ENCODE measurements at places on chromosomes 2 and 18.
A peak's percentile ranks its signal among the peaks of the same experiment; 100 is the strongest.

DNA sequence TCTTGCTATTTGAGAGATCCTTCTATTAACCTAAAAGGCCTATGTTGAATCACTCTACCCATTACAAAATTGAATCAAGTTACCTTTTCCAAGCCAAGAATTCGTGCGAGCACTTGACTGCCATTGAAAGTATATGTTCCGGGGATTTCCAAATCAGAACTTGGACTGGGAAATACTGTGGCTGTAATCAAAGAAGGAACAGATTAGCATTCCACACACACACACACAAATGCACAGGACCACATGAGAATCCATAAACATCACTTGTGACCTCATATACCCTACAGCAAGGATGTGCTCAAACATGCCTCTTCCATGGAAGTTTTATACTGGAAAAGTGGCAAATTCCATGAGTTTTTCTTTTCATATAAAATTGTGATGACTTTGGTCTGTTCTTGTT lies 86.0 kb downstream of the ABCA12 start:
- ATAC-seq: no peak

DNA sequence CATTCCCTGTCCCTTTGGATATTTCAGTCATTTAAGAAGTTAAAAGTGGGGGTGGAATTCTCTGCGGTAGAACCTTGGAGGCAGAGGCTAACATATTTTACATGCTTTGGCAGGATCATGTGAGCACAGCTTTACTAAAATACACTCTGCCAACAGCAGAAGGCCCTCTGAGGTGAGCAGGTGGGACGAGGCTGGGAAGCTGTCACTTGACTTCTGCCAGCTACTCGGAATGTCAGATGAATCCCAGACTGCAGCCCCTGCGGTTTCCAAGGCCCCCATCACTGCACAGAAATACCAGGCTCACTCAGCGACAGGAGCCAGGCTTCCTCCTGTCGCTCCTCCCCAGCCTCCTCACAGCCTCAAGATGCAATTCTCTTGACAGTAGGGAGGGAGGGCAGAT lies 220.9 kb upstream of the REV1 start:
- no peak for ATAC-seq

GRCh38 chr2:159455330-159455918 lies 160.9 kb downstream of the BAZ2B start:
- ATAC-seq: peak; percentile 46

DNA sequence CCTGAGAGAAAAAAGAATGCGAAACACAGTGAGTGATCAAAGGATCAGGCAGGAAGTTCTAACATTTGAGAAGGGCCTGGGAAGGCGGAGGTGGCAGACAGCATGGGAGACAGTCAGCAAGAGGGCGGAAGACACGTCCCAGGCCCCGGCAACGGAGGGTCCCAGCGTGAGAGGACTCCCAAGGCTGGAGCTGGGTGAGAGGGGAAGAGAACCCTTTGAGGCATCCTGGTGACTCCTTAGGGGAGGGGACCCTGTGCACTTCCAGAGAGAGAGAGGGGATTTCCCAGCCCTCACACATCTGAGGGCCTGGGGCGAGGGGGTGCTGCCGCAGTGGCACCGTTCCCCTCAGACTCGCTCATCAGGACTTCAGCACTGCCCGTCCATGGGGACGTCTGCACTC lies 133.4 kb downstream of the RTP5 start:
- ATAC-seq: no peak

- no peak for ATAC-seq
Observed at GRCh38 chr2:30433541-30434299, 13.3 kb upstream of the LCLAT1 start.

- ATAC-seq: peak; percentile 55
Observed at GRCh38 chr2:234496055-234496834, 636 bp downstream of the ARL4C start.

DNA sequence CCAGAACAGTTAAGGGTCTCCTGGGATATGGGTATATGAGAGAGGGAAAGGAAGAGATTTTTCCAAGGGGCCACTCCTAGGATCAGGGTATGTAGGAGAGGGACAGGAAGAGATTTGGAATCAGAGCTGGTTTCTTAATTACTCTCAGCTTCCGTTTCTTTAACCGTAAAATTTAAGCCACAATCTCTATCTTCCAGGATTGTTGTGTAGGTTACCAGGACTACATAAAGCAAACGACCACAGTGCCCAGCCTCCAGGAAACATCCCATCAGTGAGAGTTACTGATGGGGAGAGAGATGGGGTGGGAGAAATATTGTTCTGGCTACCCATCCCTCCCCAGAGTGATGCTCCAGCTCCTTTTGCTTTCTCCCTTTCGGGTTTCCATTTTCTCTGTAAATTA lies 114.6 kb upstream of the THUMPD2 start:
- no peak for ATAC-seq

- ATAC-seq: no peak
Observed at GRCh38 chr2:112026509-112026908, 28.6 kb upstream of the TMEM87B start.

- no peak for ATAC-seq
Observed at GRCh38 chr18:79687806-79688205, 8.2 kb downstream of the CTDP1 start.
